ENCODE measurements at places on chromosomes 12 and 14.

DNA sequence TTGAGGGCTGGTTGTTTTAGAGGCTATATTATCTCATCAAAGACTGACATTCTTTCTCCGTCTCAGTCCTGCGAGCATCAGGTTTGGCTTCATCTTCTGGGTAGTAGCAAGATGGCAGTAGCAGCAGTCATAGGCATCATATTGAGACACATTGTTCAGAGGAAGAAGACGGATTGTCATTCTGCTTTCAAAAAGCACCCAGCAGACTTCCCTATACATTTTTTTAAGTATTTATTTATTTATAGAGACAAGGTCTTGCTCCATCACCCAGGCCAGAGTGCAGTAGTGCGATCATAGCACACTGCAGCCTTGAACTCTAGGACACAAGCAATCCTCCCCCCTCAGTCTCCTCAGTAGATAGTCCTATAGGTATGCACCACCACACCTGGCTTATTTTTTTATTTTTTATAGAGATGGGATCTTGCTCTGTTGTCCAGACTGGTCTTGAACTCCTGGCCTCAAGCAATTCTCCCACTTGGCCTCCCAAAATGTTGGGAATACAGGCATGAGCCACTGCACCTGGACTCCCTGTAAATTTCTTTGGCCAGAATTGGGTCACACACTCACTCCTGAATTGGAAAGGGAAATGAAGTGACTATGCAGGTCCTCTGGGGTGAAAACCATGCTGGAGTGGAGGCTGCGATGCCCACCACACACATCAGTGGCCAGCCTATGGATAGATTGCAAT is 125.4 kb downstream of the SLC38A6 start:
- DNase-seq: no peak

DNA sequence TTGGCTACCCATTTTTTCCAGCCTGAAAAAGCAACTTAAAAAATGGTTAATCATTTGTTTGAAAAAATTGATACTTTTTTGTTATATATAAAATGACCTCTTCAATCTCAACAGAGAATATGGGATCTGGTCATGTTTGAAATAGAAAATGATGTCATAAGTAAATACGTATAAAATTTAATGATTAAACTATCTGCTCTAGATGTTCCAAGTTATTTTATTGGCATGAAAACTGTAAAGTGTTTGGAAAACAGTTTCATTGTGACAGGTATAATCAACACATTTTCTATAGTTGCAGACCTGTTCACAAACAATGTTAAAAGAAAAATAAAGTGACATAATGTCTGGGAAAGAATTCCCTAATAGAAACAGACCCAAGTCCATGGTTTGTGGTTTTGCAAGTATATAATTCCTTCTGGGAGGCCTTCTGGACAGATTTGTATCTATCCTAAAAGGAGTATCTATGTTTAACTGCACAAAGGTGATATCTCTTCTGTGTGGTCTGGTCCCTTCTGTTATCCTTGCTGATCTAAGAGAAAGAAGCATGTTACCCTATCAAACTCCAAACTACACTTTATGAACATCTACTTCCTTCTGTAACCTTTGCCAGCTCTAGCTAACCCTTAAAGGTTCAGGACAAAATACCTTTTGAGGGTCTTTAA is 39.5 kb upstream of the LRIG3 start:
- DNase-seq: no peak

DNA sequence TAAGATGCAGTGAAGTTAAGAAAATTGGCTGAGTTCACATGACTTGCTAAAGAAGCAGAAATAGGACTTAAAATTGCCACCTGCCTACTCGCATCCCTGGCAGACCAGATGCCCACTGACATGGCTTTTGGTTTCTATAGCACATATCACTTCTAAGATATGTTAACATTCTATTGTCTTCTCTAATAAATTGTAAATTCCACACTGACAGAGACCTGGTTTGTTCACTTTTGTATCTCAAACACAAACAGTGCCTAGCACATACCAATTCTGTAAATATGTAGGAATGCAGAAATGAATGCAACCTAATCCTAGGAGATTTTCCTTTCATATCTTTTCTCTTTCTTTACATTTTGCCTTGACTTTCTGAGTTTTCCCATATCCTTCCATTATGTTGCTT is 1047.6 kb downstream of the AACS start:
- no peak for DNase-seq

DNA sequence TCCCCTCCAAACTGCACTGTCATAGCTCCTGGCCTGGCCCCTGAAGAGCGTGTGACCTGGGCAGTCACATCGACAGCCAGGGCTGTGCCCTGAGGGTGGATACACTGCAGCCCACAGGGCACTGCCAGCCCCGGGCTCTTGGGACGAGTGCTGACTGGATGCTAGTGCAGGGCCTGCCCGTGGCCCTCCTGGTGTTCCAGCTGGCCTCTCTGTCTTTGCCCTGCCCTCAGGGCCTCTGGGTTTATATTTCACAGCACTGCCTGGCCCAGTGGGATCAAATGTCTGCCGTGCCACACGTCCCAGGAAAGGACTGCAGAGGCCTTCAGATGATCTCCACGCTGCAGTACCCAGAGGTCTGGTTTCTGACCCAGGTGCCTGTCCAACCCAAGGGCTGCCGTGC is 10.1 kb upstream of the CCDC197 start:
- no peak for DNase-seq

DNA sequence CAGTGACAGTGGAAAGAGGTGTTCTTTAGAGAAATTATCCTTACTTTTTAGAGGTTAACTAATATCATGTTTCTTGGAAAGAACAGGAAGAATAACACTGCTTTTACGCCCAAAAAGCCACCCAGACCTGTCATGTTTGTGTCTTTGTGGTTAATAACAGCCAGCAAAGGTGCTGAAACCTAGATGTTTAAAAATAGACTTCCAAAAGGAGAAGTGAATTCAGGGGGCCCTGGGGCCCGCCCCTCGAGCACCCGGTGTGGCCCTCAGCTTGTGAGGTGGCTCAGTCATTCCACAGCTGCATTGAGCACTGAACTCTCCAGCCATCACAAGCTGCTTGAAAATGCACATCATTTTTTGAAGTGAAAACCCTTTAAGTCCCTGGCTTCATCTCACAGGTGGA is 20.8 kb upstream of the AMN start:
- DNase-seq: no peak

GRCh38 chr12:120366845-120367232 is 2.1 kb downstream of the MSI1 start:
- DNase-seq: no peak

- DNase-seq: no peak
Measured at GRCh38 chr12:15453613-15454012, 131.3 kb downstream of the PTPRO start.

DNA sequence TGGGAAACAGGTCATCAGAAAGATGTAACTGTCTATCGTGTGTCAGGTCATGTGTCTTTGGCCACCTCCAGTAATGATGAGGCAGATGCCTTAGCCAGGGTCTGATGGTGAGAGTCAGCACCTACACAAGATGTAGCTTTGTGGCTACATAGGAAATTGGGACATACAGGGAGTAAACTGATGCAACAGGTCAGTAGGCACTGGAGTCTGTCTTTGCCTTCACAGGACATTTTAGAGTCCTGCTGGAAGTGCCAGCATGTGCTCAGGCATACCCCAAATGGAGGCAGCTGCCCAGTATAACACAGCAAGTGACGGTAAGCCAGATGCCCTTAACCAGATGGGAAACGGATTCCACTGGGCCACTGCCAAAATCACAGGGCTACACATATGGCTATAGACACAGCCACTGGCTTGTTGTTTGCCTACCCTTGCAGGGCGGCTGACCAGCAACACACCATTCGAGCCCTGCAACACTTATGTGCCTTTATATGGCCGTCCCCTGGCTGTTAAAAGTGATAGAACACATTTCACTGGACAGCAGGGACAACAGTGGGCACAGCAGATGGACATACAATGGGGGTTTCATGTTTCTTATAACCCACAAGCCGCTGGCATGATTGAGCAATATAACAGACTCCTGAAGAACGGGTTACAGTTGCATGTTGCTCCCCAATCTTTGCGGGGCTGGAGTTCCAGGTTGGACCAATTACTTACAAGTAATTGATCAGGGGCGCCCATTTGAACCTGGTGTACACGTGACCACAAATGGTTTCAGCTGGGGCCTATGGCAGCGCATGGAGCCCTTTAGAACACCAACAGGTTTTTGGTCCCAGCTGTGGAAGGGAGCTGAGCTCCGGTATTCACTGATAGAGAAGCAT is 12.9 kb upstream of the RNASE12 start:
- no peak for DNase-seq

GRCh38 chr14:68627050-68627867 is 165.6 kb downstream of the ZFP36L1 start:
- DNase-seq: no peak

GRCh38 chr12:104462931-104463339 is 6.2 kb downstream of the CHST11 start:
- no peak for DNase-seq

GRCh38 chr14:99266181-99267178 is 5.5 kb downstream of the BCL11B start:
- DNase-seq: no peak

- no peak for DNase-seq
Measured at GRCh38 chr12:6532051-6532926, 2.0 kb upstream of the GAPDH start.

DNA sequence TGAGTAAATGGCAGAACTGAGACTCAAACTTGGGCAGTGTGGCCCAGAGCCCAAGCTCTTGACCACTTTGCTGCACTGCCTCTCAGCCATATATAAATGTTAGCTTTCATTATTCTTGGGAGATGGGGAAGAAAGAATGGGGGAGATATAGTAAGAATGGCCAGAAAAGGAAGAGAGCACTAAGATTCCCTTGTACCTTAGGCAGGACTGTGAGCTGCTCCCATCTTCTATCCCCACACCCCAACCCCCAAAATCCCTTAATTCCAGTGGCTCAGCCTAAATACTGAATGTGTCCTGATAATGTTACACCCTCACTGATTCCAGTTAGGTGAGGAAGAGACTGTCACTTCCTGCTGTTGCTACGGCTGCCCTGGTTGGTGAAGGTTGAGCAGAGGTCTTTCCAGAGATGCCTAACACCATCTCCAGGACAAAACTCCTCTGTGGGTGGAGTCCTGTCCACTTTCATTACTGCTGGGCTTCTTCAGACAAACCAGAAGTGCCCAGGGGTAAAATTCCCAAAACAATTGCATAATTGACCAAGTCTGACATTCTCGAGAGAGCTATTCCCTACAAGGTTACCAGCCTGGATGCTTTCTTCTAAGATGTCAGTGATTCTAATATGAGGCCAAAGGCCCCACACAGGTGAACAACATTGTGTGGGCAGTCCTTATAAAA is 51.8 kb downstream of the GNG2 start:
- no peak for DNase-seq

GRCh38 chr12:90963946-90964345 is 9.0 kb upstream of the CCER1 start:
- no peak for DNase-seq

GRCh38 chr12:49621651-49622500 is 1.5 kb upstream of the PRPF40B start:
- DNase-seq: no peak

DNA sequence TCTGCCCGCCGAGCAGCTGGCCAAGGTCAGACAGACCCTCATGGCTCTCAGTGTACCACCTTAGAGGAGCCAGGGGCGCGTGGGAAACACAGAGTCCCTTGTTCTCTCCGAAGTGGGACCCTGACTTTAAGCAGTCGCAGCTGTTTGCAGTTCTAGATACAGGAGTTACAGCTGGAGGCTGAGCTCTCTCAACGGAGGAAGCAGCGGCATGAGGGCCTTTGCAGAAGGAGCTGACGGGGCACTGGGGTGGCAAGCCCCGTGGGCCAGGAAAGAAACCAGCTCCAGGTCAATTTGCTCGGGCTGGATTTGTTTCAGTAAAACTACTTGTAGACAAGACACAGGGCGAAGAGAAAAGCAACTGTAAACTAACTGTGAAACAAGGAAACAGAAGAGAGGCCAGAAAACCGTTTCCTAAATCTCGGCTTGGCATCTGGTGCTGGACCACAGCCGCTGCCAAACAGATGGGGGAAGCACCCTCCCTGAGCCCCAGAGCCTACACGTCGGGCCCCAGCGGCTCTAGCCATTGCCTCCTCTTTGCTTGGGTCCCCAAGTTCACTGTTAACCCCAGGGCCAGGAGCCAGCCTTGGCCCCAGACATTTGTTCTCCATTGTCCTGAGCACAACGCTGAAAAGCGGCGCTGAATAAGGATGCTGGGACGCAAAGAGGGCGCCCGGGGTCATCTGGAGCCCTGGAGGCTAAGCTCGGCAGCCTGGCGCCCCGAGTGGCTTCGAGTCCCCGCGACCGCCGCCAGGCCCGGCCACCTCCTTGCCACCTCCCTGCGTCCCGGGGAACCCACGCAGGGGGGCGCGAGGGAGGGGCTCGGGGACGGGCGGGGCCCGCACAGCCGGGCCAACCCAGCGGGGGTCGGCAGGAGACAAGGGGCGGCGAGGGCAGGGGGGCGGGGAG is 914 bp upstream of the PACS2 start:
- no peak for DNase-seq

GRCh38 chr14:20415782-20416206 is 2.5 kb upstream of the TEP1 start:
- no peak for DNase-seq

- DNase-seq: no peak
Measured at GRCh38 chr12:23893611-23894010, 55.9 kb downstream of the SOX5 start.

DNA sequence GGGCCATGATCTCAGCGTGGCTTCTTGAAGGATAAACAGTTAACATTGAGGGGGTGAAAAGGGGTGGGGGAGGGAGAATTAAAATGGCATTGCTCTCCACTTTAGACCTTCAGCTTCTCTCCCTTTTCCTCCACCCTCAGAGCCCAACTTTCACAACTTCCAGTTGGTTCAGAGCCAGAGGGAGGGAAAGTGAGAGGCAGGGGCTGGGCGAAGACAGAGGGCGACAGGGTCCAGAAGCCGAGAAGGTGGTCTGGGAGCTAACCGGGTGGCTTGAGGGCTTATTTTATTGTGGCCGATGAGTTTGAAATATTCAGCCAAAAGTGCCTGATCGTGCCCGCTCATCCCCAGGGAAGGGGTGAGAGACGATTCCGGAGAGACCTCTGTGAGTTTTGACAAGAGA is 4.1 kb downstream of the BMP4 start:
- no peak for DNase-seq

DNA sequence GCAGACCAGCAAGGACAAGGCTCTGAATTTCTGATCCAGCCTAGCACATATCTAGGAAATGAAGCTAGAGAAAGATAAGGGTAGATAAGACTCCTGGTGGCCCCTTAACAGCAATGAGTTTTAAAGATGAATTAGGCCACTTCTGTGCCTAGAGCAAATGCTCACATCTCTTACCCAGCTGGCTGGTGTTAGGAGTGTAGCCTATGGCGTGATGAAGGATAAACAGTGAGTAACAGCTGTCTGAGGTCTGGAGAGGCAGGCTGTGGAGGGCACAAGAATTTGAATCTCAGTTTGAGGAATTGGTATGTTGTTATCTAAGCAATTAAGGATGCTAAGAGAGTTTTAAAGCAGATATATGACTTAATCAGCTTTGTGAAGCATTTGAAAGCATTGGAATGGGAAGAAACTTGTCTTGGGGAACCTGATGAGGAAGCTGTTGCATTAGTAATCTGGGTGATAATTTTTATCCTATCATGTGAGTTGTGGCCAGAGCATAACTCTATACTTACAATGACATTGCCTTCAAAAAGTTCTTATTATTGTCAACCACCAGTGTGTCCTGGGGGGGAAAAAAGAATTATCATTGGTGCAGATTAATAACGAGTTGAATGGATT is 161.8 kb downstream of the SRGAP1 start:
- no peak for DNase-seq

All from esophagus squamous epithelium (tissue), 5 donors.